Activated CD8-positive, alpha-beta memory T cell treated with anti-CD3 and anti-CD28 coated beads for 1 hour (primary cell): ENCODE measurements at places on chromosomes 3 and 15.

GRCh38 chr3:143590660-143591059 lies 257.6 kb downstream of the SLC9A9 start:
- no peak for DNase-seq

GRCh38 chr15:45551676-45552075 lies 29.1 kb upstream of the SLC30A4 start:
- no peak for DNase-seq

DNA sequence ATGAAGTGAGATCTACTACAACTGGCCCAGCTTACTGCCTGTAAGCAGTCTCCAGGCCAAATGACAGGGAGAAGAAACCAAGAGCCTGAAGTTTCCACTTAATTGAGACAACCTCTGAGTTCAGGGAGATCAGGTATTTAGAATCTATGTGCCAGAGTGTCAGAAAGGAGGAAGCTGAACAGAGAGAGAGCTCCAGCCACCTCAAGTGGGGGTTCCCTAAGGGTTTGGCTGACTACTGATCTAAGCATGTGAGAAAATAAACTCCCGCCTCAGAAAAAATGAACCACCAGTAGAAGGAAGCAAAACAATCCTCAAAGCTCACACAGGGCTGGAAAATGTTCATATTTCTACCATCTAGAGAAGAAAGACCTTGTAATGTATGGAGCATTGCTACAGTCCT lies 25.0 kb downstream of the ADAM10 start:
- DNase-seq, result no peak

DNA sequence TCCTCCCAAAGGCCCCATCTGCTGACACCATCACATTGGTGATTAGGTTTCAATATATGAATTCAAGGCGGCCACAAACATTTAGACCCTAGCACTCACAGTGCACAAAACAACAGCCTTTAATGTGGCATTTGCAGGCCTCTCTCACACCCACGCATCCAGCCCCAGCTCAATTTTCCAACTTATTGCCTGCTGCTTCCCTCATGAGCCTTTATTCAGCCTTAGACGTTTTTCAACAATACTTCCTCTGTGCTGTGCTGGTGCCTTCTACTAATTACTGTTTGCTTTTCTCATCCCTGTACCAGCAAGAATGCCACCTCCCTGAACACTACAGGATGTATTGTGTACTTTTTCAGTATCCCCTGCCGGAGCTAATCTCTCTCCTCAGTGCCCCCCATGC lies 334.6 kb downstream of the GABRB3 start:
- DNase-seq, result no peak

DNA sequence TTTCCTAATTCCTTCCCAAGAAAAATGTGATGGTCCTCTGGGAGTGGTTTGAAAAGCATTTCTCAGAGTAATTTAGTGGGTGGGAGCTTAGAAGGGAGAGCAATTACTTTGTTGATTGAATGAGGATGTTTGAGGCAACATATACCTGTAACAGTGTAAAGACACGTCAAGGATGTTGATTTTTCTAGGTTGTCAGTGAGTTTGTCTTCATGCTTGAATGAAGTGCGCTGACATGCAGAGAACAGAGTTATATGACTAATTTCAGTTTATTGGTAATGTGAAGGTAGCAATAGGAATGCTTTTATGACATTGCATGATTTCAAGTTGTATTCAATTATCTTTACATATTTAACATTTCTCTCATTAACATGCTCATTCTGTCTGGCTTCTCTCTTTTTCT lies 286.9 kb downstream of the NFKBIZ start:
- DNase-seq, result no peak

GRCh38 chr3:152058856-152059255 lies 185.4 kb downstream of the SUCNR1 start:
- no peak for DNase-seq

GRCh38 chr15:73287019-73287418 lies 81.7 kb downstream of the HCN4 start:
- DNase-seq, result no peak

DNA sequence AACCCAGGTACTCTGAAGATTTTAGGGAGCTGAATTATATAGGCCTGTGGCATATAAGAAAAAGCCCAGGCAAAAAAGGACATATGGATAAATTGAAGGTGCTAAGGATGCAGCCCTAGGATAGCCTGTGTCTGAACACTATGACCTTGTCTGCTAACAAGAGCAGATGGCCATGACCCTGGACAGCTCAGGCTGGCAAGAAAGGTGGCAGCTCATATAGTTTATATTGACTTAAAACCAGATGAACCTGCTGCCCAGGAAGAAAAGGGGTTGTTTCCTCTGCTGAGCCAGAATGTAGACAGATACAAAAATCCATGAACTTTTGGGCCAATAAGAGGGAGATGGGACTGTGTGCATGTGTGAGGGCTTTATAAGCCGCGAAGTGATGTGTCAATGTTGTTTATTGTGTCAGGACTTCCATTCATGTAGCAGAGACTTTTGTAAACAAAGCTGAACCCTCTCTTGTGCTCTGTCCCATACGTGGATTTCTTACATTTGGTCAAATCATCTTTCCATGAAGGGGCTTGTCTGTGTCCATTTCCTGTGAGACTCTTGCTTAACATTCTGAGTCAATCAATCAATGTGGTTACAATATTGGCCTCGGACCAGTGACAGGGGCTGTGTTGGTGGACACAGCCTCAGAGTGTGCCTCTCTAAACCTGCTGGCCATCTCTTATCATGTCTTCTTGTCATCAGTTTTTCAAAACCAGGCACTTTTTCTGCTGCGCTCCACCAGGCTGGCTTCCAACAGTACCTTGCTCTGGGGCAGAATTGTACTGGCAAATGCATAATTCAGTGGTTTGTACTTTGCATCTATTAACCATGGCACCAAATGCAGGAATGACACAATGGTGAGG lies 321.2 kb downstream of the WDR72 start:
- DNase-seq, result no peak

GRCh38 chr3:88596451-88596850 lies 446.7 kb downstream of the C3orf38 start:
- DNase-seq, result no peak

GRCh38 chr3:159803459-159803858 lies 185.2 kb upstream of the IL12A start:
- no peak for DNase-seq

DNA sequence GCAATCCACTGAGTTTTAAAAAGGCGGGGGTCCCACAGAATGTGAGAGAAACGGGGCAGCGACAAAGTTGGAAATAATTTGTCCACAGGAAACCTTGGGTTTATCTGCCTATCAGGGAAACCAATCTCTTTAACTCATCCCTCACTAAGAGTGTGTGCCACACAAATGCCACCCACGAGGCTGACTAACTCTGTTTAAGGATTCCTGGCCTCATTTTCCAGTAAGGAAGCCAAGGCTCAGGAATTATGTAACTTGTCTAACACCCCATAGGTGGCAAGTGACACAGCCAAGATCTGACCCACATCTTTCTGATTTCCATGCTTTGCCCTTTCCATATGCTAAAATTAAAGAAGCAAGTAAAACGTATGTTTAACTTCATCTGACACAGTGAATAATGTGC lies 263.2 kb downstream of the CNTN3 start:
- no peak for DNase-seq

DNA sequence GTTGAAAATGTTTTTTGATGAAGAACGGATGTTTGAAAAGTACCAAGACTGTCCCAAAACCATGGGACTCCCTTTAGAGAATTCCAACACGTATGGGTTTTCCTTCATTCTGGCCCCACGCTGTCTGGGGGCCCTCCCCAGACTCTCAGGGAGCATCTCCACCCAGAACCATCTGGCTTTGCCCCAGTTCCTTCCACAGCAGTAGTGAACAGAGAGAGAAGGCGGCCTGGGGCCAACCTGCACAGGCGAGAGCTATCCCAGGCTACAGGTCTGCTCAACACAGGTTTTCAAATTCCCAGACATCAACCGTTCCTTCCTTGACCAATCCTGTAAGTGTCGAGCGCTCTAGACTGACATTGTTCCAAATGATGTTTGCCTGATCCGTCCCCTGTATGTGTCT lies 92.5 kb upstream of the SNRPA1 start:
- DNase-seq, result no peak

- no peak for DNase-seq
Measured at GRCh38 chr3:177597311-177598096, 400.2 kb upstream of the TBL1XR1 start.

DNA sequence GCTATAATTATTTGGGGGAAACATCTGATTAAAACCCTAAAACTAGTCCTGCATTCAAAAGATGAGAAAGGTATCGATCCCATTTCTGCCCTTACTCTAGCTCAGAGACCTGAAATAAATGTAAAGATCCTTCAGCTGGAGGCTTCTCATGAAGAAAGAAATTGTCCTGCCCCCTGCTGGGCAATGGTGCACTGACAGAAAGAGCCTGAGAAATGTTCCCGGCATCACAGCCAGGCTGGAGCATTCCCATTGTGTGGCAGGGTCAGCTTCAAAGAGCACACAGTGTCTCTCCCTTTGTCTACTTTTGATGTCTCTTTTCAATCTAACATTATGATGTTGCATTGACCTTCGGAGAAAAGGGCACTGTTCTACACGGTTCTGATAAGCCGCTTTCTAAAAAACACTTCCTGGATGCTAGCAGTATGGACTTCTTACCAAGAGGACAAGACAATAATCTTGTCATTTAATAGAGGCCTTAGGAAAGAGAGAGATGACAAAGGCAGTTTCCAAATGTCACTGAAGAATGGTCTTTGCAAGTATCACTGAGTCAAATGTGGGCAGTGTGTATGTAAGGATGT lies 287.5 kb downstream of the MAGI1 start:
- DNase-seq, result no peak

DNA sequence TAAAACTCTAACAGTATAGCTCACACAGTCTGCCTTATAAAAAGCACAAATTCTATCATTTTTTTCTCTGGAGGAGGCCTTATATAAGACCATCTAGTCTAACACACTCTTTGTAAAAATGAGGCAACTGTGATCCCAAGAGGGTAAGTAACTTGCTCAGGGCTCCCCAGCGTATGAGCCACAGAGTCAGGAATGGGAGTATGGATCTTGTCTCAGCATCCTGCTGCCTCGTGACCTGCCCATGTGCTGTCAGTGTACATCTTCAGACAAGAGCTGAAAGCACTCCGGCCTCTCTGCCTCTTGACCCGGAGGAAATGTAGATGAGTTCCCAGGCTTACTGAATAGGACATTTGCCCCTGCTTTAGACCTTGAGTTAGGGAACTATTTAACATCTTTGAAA lies 28.4 kb upstream of the MEF2A start:
- no peak for DNase-seq

DNA sequence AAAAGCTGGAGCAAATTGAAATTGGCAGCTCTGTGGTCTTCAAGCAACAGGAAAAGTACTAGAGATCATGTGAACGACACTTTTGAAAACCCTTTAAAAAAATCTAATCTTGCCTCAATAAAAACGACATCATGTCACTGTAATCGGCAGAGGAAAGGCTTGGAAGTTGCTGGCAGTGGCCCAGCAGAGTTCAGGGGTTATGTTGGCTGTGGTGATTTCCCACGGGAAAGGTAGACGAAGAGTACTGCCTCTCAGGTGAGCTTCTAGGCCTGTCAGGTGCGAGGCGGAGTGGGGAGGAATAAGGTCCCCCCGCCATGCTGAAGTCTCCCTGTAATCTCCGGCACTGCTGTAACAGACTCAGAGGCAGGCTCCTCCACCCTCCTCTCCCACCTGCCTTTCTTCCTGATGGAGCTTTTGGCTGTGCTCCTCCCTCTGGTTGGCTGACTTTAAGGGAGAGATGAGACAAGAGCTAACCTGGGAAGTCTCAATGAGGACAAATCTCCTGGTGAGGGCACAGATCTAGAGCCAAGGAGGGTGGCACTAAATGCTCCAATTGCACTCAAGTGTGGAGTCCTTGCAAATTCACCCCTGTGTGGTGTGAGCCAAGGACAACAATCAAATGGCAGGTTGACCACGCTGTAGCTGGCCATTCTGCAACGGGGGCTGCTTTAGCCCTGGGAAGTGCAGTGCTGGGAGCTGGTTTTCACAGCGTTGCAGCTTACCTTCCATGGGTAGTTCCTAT lies 18.7 kb upstream of the HES1 start:
- DNase-seq, result no peak

- no peak for DNase-seq
Measured at GRCh38 chr3:71069797-71070196, 513.7 kb downstream of the FOXP1 start.

DNA sequence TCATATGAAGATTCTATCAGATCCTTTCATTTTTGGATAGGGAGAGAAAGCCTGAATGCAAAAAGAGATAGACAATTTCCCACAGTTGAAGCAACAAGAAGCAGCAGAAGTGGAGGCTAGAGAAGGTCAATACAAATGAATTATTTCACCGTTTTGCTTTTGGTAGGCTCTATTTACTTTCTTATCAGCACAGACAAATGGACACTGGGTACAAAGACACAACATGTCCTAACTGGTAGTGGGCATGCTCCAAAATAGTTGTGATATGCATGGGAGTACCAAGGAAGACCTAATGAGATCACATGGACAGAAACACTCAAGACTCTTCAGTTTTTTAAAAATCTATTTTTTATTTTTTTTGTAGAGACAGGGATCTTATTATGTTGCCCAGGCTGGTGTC lies 99.4 kb downstream of the XRN1 start:
- DNase-seq, result no peak

DNA sequence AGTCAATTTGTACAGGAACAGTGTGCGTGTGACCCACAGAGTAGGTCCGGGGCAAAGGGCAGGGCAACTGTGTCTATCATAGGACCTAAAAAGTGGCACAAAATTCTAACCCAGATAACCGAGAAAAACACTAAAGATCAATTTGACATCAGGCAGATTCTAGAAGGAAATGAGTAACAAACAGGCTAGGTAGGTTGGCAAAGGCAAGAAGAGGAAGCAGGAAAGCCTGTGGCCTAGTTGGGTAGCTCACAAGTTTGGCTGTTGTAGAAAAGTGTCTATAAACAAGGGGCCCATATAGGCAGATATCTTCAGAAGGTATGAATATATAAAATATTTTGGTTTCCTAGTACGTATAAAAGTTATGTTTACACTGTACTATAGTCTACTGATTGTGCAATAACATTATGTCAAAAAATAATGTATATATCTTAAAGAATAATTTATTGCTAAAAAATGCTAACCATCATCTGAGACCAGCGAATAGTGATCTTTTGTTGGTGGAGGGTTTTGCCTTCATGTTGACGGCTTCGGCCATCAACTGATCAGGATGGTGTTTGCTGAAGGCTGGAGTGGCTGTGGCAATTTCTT lies 13.3 kb upstream of the OR5K1 start:
- no peak for DNase-seq

GRCh38 chr3:100400419-100400779 lies 490 bp downstream of the TOMM70 start:
- DNase-seq, result no peak

DNA sequence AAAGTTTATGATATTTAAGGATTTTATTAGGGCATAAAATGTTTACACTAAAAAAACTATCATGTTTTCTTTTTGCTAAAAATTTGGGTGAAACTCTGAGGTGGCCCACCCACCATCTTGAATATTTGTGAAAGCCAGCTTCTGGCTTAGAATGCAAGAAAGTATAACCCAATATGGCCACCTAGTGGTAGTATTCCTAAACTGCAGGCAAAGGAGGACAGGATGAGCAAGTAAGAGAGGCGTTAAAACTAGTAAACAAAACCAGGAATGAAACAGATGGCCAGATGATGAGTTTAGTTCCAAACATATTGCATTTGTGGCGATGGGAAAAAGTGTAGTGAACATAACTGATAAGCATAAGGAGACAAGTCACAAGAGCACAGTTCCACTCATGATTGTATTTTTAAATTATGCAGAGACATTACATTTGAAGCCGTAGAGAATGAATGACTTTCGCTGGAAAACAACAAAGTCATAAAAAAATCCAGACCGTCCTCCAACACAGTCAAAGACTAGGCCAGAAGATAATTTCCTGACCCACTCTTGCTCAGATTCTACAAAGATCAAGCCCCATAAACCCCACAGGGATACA lies 103.3 kb upstream of the PRTG start:
- DNase-seq, result no peak

GRCh38 chr15:44765036-44765435 lies 28.7 kb downstream of the TRIM69 start:
- DNase-seq, result no peak
